ENCODE measurements at places on chromosomes 13 and 19.

GRCh38 chr19:15379999-15380647 is 536 bp upstream of the AKAP8 start:
- DNase-seq: no peak

- no peak for DNase-seq
Observed at GRCh38 chr19:17767559-17767958, 16.3 kb downstream of the FCHO1 start.

DNA sequence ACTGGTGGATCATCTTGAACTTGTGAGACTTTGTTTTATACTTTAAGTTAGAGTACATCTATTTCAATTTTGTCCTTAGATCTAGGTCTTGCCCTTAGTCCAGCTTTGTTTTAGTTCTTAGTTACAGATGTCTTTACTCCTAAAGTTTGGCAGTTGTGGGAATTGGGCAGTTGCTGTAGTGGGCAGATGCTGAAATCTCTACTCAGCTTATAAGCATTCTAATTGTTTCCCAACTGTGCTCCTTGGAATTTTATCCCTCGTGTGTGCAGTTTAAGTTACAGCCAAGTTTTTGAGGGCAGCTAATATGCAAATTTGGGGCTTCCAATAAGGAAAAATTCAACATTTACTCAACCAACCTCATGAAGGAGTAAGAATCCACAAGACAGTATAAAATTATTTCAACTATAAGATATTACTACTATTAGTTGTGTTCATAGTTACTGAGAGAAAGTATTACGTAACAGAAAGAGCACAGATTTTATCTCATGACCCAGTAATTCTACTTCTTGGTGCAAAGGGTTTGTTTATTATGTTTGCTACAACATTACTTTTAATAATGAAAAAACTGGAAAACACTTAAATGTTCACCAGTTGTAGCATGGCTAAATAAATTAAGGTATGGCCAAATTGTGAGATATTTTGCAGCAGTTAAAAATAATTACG is 32.9 kb downstream of the CCDC122 start:
- DNase-seq: no peak

- DNase-seq: no peak
Observed at GRCh38 chr13:33798023-33798422, 19.9 kb upstream of the RFC3 start.

- no peak for DNase-seq
Observed at GRCh38 chr13:43167731-43168130, 144.3 kb downstream of the DNAJC15 start.

GRCh38 chr19:1970003-1970805 is 29.2 kb downstream of the CSNK1G2 start:
- DNase-seq: no peak

GRCh38 chr19:35883882-35884281 is 15.5 kb downstream of the APLP1 start:
- no peak for DNase-seq

GRCh38 chr13:32905063-32905863 is 111.0 kb upstream of the KL start:
- no peak for DNase-seq

DNA sequence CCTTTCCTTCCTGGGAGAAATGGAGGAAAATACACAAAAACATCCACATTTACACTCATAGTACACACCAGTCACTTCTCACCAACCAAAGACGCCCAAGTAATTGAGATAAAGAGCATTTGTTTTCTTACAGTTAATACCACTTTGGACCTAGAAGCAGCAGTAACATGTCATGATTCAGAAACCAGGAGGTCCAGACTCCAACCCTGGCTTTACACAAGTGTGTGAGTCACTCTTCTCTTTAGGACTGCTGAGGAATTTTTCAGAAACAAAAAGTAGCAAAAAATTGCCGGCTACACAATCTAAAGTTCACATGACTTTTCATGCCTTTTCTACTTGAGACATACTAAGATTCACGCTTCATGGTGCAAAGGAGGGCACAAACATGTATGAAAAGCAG is 42.1 kb downstream of the TUBGCP3 start:
- no peak for DNase-seq

- DNase-seq: no peak
Observed at GRCh38 chr13:106343836-106344235, 191.6 kb downstream of the EFNB2 start.

DNA sequence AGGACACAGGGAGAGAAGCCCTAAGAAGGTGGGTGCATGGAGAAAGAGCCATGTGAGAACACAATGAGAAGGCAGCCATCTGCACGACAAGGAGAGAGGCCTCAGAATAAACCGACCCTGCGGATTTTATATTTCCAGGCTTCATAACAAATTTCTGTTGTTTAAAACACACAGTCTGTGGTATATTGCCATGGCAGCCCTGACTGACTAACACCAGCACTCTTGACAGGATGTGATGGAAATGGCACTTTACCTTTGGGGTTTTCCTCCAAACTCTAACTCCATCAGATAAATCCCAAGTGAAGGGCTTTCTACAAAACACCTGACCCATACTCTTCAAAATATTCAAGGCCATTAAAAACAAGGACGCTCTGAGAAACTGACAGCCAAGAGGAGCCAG is 13.2 kb upstream of the MED4 start:
- no peak for DNase-seq

- DNase-seq: no peak
Observed at GRCh38 chr19:15180451-15181390, 20.1 kb downstream of the NOTCH3 start.

DNA sequence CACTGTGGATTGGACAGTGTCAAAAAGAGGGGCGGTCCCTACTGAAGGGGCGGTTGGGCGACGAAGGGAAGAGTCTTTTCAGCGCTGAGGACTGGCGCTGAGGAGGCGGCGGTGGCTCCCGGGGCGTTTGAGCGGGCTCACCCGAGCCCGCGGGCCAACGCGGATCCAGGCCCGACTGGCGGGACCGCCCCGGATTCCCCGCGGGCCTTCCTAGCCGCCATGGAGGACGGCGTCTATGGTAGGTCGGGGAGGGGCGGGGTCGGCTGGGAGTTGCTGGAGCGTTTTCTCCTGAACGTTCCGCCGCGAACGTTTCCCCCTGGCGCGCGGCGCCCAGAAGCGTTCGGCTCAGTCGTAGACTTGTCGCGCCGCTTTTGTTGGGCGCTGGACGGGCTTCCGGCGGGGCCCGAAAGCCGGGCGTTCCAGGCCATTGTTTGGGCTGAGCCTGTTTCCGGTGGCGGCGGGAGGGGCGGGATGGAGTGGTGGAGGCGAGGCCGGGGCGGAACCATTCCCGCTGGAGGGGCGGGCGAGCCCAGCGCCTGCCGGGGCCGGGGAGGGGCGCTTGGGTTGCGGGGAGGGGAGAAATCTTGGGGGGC is at the start of gene CYTH2:
Gene CYTH2, plus strand, starts transcription at position 81 of the 593 bp plus-strand sequence. Its CDS starts 139 bp downstream, at position 220.
- DNase-seq: peak; percentile 64
